Caki2 (cell line): ENCODE measurements at places on chromosomes 2 and 18.

DNA sequence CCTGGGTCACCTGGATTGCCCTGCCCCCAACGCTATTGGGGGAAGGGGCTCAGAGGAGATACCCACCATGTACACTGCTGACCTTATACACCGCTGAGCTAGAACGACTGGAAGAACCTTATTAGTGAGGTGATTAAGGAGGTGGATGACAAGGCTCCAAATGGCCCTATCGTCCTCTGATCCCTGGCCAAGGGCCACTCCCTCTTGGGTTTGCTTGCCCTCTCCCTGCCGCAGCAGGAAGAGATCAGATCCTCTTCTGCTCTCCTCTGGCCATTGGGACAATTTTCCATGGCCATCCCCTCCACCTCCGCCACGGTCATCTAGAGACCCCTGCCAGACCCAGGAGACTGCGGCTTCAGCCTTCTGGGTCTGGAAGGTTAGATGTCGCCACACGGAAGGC is 1.2 kb downstream of the ZNF514 start:
- no peak for DNase-seq

DNA sequence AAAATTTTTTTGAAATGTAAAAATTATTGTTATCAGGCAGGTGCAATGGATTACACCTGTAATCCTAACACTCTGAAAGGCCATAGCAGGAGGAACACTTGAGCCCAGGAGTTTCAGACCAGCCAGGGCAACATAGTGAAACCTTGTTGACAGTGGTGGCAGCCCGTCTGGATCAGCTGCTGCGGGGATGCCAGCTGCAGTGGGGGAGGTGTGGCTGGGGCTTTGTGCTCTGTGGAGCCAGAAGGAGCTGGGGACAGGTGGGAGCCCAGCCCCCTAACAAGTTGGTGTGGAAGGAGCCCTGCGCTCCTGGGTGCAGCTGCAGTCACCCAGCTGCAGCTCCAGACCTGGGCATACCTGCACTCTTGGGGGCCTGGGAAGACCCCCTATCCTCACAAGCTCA is 182.4 kb upstream of the MC4R start:
- no peak for DNase-seq

GRCh38 chr18:72409903-72410302 is 134.2 kb downstream of the CBLN2 start:
- no peak for DNase-seq

GRCh38 chr2:101272045-101272784 is 19.5 kb downstream of the CNOT11 start:
- DNase-seq, result no peak

GRCh38 chr2:191748528-191749180 is 70.7 kb downstream of the NABP1 start:
- no peak for DNase-seq

DNA sequence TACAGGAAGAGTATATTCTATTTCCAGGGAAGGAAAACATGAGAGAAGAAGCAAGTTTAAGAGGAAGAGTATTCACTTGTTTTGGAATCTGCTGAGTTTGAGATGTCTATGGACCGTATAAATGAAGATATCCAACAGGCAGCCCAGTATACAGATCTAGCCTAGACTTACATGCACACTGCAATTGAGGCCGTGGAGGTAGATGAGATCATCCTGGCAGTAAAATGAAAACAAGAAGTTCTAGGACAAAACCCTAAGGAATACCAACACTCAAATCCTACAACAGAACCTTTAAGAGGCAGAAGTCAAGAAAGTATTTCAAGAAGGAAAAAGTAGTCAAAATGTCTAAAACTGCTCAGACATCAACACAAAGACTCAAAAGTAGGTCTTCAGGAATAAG is 16.0 kb downstream of the GRB14 start:
- no peak for DNase-seq

GRCh38 chr18:64678048-64678447 is 529.2 kb upstream of the LINC00305 start:
- DNase-seq, result no peak

DNA sequence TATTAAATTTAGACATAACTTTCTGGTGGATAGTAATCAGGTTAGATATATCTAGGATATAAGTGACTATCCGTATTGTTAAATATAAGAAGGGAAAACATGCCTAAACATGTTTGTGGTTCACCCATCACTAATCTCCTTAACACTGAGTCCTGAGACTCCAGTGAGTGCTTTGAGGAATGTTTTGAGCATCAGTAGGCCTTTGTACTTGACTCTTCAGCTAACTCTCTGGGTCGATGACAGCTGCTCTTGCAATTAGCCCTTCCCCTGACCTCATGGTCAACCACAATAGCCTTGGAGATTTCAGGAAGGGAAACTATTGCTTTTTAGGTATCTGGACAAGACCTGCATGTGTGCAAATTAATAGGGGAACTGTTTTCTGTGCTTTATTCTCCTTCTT is 716.8 kb downstream of the EPHA4 start:
- no peak for DNase-seq

GRCh38 chr18:48059455-48060010 is 129.1 kb upstream of the SMAD2 start:
- no peak for DNase-seq

- no peak for DNase-seq
These were observed 2.1 kb downstream of the NABP1 start for GRCh38 chr2:191679818-191680600.

- DNase-seq, result no peak
These were observed 61.4 kb upstream of the RNF152 start for GRCh38 chr18:61954096-61954746.

- no peak for DNase-seq
These were observed 229.2 kb downstream of the SEPTIN10 start for GRCh38 chr2:109384308-109385271.
